ENCODE measurements at places on chromosomes 4 and X.

- DNase-seq = no peak
These were observed 25.2 kb upstream of the FGFR3 start for GRCh38 chr4:1767770-1768366.

GRCh38 chrX:142831961-142832530 lies 193.7 kb upstream of the SPANXN4 start:
- DNase-seq = no peak

DNA sequence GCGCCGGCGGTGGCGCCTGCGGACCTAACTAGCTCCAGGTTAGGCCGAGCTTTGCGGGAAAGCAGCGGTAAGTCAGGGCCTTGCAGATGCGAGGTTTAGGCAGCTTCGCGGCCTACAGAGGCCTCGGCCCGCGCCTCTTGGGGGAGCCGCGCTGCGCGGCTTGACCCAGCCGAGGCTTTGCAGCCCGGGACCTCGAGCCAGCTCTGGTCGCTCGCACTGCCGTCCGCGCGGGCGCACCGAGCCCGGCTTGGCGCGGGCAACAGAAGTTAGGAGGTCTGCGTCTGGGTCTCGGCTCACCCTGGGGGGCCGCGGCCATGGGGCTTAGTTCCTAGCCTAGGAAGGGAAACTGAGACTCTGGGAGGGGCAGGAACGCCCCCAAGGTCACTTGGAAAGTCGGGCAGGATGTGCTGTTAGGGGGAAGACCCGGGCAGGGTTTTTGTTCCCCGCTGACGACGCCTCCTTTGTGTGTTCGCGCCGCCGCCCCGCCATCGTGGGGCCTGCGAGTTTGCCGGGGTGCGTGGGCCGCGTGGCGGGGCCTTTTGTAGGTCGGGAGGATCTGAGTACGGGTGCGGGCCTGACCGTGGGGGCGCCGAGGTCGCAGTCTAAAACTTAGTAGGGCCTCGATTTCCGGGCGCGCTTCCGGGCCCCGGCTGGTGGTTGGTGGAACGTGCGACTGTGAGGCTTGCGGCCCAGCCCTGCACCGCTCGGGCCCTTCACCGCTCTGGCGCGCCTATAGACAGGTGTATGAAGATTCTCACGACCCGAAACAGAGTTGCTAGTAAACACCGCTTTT lies 482 bp downstream of the RNF4 start:
- DNase-seq = peak; percentile 54

DNA sequence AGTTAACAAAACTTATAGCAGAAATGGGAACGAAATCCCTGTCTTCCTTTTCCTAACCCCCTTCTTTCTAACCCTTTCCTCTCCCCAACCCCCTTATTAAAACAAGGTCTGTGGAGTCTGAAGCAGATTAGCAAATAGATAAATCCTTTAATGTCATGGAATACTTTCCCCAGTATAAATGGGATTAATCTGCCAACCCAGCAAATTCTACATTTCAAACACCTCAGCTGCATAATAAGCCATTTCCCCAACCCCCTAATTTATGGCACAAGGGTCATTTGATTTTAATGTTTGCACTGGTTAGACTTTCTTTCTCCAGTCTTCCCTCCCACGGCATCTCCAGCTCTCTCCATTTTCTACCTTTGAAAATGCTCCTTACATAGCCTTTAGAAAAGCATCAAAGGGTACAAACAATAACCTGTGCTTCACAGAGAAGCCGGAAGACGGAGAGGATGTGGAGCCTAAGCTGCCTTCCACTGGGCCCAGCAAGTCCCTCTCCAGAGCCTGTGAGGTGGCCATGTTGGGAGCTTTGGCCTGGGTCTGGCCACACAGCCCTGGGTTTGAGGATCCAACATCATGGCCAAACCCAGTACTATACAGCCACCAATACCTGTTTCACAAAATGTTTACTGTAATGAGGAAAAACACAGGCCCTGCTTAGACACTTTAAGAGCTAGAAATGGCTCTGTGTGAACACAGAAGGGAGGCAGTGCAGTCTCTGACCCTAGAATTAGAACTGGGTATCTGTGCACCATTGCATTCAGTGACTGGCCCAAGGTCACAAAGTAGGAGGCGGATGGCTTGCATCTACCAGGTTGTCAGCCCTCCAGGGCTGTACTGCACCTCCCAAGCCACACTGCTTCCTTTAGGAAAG lies 56.9 kb upstream of the SPRY1 start:
- no peak for DNase-seq

DNA sequence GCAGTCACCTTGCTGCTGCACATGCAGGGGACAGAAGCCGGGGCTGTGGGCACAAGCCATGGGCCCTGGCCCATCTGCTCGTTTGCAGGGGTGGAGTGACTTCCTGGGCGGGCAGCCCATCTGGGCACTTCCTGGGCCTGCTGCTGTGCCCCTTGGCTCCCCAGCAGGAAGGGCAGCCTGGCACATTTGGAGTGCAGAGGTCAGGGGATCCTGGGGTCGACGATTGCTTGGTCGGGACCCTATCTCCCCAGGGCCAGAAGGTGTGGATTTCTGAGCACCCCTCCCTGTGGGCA lies 10.9 kb upstream of the MXD4 start:
- DNase-seq = no peak

DNA sequence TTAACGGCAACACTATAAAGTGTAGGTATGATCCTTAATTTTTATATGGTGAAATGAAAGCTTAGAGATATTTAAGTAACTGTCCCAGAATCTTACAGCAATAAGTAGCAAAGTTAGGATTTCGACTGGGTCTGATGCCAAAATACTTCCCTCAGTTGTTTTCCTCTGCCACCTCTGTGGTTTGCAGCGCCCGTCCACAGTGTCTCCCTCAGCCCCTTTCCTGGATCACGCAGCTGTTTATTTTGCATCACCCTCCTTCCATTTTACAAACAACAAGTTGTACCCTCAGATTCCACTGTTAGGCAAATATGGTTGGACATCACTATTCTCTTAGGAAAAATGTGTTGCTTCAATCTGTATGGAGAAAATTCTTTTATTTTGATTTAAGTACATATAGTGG lies 56.1 kb downstream of the RAPGEF2 start:
- DNase-seq = no peak

- no peak for DNase-seq
These were observed 2.2 kb downstream of the CCNB3 start for GRCh38 chrX:50206753-50207152.

DNA sequence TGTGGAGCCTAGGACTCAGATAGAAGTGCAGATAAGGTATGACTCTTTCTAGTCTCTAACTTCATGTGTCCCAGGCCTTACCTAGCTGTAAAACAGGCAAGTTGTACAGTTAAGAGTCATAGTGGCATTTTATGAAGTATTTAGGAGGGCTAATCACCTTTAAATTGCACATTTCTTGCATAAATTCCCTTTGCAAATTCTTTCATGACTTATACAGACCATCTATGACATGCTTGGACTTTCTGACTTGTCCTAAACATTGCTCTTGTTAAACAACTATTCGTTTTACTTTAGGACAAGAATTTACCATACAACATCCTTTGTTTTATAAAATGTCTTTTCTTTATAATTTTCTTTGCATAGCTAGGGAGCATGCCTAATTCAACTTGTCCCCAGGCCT lies 7.8 kb upstream of the RRAGB start:
- DNase-seq = no peak

GRCh38 chr4:183563874-183564273 lies 59.0 kb downstream of the ING2 start:
- no peak for DNase-seq

GRCh38 chr4:175405961-175406360 lies 406.1 kb downstream of the GPM6A start:
- no peak for DNase-seq

- no peak for DNase-seq
These were observed 16.3 kb downstream of the SYNPO2 start for GRCh38 chr4:118904935-118905334.

- no peak for DNase-seq
These were observed 7.6 kb downstream of the ZXDA start for GRCh38 chrX:57902633-57903032.

GRCh38 chr4:104447294-104447693 lies 47.4 kb downstream of the CXXC4 start:
- DNase-seq = no peak

DNA sequence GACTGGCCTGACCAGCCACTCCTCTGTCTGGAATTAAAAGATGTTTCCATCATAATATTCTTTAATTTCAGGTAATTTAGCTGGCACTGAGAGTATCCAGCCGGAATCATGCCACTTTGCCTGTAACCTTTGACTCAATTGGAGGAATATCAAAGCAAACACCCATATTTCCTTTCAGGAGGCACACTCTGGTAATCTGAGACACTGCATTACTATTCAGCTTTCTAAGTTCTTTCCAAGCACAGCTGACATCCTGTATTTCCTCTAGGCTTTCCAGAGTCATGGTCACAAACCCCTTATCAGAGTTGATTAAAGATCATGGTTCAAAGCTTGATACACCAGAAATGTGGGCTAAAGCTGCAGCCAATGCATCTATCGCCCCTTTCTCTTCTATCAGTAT lies 29.3 kb downstream of the INTS12 start:
- DNase-seq = no peak

DNA sequence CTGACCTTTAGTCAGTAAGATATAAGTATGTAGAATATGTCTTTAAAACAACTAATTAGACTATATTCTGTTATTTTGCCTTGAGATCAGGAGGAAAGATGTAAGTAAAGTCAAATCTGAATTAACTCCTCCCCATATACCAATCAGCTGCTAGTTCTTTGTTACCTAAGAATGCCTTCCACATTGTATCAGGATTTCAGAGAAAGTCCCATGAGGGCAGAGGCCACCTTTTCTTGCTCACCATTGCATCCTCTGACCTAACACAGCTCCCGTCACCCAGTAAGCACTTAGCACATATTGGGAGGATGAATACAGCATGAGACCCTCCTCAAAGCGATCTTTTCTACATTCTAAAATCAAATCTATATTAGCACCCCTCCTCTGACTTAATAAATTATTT lies 87.0 kb downstream of the COL25A1 start:
- DNase-seq = no peak

DNA sequence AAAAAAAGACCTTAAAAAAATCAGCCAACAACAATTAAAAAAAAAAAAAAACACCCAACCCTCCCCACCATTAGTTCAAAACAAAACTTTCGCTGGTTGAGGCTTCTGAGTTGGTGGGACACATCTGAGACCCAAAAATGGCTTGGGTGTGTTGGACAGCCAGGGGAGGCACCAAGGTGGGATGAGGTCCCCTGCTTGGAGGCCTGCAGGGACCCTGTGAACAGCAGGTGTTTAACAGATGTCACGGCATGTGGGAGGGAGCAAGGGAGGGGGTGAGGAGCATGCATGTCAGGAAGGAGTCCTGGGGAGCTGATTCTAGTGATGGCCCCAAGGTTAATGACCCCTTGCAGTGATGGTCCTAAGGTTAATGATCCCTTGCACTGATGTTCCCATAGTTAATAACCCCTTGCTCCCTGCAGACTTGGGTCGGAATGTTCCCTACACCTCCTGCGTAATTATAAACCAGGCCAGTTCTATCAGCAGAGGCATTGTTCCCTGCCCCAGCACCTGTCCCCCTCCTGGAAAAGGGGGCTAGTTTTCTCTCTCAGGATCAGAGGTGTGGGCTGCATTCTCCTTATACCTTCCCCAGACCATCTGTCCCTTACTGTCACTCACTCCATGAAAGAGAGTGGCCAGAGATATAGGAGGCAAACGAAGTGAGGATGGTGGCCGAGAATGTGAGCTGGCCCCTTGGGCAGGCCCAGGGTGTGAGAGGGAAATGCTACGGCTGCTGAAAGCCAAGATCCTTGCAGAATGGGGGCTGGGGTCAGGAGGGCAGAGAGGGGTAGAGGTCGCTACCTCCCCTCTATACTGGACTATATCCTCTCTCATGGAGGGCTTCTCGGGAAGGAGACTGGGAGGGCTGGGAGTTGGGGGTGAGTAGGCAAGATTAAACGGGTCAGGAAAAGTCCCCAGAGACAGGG lies 2.3 kb upstream of the FOXP3 start:
- no peak for DNase-seq

DNA sequence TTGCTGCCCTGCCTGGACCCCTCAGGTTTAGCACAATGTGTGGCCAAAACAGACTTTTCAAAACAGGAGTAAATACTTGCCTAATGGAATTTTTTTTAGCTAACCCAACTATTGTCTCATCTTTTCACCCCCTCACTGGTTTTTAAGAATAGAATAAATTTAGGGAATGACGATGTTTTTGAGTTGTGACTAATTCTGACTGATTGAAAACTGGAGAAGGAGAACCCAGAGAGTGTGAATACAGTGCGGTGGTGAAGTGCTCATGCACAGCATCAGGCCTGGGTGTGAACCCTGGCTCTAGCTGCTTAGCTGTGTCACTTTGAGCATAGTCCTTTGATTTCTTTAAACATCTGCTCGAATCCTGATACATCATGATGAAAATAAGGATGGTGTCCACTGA lies 10.5 kb downstream of the ANTXR2 start:
- DNase-seq = no peak

- no peak for DNase-seq
These were observed 204.8 kb downstream of the CFAP299 start for GRCh38 chr4:80540349-80540748.

- no peak for DNase-seq
These were observed 42.0 kb downstream of the PHKA2 start for GRCh38 chrX:18941896-18942295.

GRCh38 chrX:25006586-25007058 lies 9.1 kb downstream of the ARX start:
- no peak for DNase-seq

DNA sequence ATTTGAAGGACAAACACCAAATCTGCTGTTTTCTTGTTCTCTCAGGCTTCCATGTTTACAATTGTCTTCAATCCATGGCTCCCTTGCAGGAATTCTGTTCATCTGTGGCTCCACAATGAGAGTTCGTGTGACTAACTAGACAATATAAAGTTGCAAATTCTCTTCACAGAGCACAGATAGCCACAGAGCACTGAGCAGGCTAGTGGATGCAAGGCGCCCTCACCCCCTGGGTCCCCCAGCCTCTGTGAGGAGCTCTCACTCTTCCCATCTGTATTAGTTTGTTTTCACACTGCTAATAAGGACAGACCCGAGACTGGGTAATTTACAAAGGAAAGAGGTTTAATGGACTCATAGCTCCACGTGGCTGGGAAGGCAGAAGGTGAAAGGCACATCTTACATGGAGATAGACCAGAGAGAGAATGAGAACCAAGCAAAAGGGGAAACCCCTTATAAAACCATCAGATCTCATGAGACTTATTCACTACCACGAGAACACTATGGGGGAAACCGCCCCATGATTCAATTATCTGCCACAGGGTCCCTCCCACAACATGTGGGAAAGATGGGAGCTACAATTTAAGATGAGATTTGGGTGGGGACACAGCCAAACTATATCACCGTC lies 82.5 kb upstream of the STX18 start:
- DNase-seq = no peak

- DNase-seq = no peak
These were observed 50.8 kb upstream of the ADGRL3 start for GRCh38 chr4:61149278-61149677.

GRCh38 chrX:39327255-39327654 lies 526.0 kb downstream of the MID1IP1 start:
- peak; percentile 47 for DNase-seq

GRCh38 chr4:89929425-89930159 lies 34.9 kb downstream of the MMRN1 start:
- no peak for DNase-seq

DNA sequence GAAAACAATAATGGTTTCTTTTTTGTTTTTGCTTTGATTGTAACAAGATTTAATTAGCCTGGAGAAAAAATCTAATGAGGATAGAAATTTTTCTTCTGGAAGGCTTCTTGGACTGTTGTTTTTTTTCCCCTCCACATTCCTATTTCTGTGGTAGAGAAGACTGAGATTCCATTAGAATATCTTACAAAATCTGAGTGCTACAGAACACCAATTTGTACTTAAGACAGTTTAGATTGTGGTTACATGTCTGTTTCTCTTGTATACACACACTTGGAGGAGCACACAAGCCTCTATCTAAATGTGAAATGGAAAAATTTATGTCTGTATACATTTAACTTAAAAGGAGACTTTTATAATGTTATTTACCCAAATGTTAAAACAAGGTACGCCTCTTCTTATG lies 176.9 kb upstream of the ARSJ start:
- no peak for DNase-seq

Measured in stimulated activated CD8-positive, alpha-beta memory T cell treated with anti-CD3 and anti-CD28 coated beads, Interleukin-7, amount 100 ng/mL, for 4 hours (primary cell).